NCI-H510A (cell line): ENCODE measurements at places on chromosomes 11 and 22.

GRCh38 chr11:1112351-1113191, 37.9 kb downstream of the MUC2 start:
- DNase-seq, result no peak

DNA sequence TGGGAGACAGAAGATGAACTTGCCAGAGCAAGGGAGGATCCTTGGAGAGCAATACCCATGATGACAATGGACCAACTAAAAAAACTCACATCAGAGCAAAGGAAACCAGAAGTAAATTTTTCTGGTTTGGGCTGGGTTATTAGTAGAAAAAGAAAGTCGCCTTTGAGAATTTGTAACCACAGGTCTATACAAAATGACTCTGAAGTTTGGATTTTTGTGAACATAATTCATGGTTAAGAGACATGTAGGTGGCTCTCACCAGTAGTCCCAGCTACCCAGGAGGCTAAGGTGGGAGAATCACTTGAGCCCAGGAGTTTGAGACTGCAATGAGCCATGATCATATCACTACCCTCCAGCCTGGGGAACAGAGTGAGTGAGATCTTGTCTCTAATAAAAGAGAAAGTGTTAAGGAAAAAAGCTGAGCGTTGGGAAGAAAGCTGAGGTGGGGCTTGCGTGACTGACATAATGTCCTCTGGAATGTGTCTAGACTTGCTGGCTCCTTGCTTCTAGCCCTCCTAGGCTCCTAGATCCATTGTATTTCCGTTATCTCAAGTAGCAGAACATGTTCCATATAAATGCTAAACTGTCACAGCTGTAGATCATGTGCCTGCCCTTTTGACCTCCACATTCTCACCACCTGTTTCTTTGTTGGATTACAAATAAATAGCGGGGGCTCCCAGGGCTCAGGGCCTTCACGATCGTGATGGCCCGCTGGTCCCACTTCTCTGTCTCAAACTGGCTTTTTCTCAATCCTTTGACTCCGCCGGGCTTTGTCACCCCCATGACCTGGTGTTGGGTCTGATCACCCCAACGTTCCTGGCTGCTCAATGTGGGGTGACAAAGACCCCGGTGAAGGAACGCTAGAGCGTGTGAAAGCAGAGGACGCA, 56.2 kb upstream of the SC5D start:
- no peak for DNase-seq

GRCh38 chr11:67558084-67558772, 25.4 kb upstream of the GSTP1 start:
- no peak for DNase-seq

GRCh38 chr11:104104664-104105063, 59.3 kb downstream of the PDGFD start:
- no peak for DNase-seq

GRCh38 chr11:132999516-132999915, 532.8 kb downstream of the OPCML start:
- DNase-seq, result no peak

GRCh38 chr11:3995949-3996554, 98.5 kb upstream of the RRM1 start:
- DNase-seq, result no peak

DNA sequence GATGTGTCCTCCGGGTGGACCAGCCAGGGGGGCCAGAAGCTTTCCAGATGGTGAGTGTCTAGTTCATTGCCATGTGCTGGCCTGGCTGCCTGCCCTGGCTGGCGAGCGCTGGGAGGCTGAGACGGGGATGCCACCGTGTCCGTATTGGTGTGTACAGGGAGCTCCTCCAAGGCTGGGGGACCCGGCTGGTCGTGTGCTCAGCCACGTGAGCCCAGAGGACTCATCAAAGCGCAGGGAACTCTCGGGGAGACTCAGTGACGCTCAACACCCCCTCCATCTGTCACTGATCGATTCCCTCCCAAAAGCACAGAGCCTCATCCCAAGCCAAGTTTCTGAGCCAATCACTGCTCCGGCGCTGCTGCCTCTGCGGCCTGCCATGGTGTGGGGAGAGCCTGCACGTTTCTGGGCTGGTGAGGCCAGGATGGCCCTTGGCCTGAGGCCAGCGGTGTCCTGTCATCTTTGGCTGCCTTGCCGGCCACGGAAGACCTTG, 423.7 kb downstream of the SHANK2 start:
- no peak for DNase-seq

- DNase-seq, result no peak
Observed at GRCh38 chr11:119793335-119793984, 64.5 kb upstream of the NECTIN1 start.

DNA sequence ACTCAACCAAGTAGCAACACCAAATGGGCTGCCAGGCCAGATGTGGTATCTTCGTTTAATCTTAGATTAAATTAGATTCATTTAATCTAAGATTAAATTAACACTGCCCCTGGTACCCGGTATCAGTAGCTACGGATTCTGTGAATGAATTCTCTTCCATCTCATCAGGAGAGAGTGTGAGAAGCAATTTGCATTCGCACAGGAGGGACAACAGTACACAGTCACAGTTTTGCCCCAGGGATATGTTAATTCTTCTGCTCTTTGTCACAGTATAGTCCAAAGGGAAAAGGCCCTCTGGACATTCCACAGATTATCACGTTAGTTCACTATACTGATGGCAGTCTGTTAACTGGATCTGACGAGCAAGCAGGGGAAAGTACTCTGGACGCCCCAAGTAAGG, 22.9 kb downstream of the ASCL2 start:
- no peak for DNase-seq

- DNase-seq, result no peak
Observed at GRCh38 chr11:90701716-90702115, 478.9 kb upstream of the CHORDC1 start.

DNA sequence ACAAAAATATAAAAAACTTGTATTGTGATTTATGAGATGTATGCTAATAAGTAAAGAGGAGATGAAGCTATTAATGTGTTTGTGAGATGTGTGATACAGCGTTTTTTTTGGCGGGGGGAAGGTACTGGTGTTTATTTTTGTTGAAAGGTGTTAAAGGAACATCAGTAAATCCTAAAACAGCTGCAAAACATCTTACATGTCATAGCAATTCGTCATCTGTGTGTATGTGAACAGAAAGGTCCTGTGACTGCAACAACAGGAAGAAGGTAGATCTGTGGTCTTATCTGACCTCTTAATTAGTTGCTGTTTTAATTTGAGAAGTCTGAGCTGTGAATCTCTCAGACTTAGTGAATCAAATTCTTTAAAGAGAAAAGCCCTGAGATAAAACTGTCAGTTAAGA, 1041.1 kb downstream of the JRKL start:
- DNase-seq, result no peak

GRCh38 chr11:70572974-70573260, 174.6 kb downstream of the CTTN start:
- no peak for DNase-seq

DNA sequence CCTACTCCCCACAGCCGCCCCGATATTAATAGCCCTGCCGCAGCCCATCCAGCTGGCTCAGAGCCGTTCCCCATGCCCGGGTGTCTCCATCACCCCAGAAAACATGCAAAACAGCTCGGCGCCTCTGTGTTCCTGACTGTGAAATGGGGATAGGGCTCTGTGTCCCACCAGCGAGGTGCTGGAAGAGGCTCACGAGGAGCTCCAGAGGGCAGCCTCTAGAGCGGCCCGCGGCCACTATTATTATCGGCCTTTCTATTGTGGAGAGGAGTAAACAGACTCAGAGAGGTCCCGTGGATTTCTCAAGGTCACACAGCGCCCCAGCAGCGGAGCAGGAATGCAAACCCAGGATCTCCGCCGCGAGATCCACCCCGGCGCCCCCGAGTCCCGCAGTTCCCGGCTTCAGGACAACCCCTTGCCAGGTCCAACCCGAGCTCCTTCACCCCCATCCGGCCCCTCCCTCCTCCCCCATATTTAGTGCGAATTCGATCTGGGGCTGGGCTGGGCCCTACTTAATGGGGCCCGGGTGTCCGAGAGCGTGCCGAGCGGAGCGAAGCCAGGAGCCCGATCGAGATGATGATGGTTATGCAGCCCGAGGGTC, at the start of gene ACTN3:
TSS of gene ACTN3 (plus strand) at position 536 of the 598 bp plus-strand sequence. CDS start at position 571, 35 bp downstream.
- DNase-seq, result no peak

DNA sequence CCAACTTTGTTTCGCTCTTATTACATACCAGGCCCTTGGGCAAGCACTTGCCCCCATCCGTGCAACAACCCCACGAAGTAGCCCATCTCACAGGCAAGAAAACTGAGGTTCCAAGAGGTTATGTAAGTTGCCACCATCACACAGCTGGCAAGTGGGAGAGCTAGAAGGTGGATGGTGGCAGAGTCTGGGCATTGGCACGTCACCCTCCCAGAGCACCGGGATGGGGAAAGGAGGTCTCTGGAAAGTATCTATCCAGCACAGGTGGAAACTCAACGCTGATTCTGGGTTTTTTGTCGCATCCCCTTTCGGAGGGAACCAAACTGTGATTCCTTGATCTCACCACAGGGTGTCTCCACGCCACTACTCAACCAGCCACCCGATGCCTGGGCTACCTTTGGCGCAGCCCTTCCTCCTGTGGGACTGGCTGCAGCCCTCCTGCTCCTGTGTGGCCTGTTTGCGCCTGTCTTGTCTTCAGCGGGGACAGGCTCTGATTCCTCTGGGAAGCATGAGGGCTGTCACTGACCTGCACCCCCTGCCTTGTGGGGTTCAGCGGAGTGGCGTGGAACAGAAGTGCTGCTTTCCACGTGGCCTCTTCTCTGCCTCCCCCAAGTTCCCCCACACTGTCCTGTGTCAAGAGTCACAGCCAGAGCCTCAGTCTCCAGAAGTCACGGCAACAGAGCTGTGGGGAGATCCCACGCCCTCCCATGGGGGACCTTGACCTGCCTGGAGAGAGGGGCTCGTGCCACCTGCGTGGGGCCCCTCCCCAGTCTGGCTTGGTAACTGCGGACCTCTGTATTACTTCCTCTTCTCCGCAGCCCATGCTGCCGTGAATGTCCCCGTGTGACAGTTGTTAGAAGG, 34.4 kb upstream of the TRIM29 start:
- no peak for DNase-seq

DNA sequence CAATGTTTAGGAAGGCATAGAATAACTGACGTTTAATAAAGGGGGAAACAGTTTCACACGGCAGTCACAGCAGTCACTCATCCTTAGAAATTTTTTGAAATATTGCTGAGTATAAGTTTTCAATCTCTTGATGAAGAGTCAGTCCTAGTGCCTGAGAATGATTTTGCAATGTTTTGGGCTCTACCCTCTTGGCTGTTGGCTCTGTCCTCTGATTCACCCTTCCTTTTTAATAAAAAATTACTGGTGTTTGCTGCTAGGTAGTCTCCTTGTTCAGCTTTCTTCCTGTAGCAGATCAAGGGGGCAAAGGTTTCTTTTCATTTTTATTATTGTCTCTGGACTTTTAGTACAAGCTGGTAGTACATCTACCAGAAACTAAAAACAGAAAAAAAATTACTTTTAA, 194.3 kb upstream of the ANO3 start:
- no peak for DNase-seq

- DNase-seq, result no peak
Observed at GRCh38 chr11:18243783-18244362, 4.6 kb downstream of the SAA2 start.

DNA sequence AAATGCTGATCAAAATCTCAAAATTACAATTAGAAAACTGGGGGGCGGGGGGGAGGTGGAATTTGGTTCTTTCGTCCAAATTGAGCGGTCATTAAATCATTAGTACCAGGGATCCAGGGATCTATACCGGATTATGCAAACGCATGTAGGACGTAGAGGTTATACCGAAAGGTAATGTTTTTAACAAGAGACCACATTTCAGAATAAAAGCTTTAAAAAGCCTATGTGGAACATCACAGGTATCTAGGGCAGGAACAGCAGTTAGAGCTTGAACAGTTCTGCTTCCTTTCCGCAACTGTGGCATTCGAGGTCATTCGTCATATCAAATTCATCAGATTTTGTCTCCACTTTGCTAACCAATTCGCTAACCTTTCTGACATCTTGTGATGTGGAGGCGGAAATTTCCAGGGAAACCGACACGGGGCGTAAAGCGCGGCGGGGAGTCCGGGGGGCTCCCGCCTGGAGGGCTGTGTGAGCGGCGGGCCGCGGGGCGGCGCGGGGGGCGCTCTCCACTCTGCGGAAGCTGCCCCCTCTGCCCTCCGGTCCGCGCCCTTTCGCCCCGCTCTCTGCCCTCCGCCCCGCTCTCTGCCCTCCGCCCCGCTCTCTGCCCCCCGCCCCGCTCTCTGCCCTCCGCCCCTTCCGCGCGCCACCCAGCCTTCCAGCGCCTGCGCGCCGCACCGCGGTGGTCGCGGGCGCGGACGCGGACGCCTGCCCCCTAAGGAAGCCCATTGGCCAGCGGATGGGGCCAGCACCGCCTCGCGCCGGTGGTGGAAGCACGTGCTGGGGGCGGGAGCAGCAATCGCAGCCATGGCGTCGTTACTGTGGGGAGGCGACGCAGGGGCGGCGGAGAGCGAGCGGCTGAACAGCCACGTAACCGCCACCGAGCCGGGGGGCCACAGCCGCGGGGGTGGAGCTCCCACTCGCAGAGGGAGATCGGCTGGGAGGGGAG, at the start of gene DDX25:
TSS of gene DDX25 (plus strand) at position 798 of the 949 bp plus-strand sequence. CDS start at position 808, 10 bp downstream.
- peak; percentile 35 for DNase-seq

- no peak for DNase-seq
Observed at GRCh38 chr11:19347911-19348310, 107.2 kb upstream of the E2F8 start.

DNA sequence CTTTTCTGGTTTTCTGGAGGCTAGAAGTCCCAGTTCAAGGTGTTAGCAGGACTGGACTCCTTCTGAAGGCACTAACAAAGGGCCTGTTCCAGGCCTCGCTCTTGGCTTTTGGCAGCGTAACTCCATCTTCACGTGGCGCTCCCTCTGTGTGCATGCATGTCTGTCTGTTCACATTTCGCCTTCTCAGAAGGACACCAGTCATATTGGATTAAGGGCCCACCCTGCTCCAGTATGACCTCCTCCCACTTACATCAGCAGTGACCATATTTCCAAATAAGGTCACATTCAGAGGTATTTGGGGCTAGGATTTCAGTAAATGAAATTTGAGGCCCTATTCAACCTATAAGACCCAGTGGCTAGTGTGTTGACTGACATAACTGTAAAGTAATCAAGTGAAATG, 20.0 kb downstream of the APLP2 start:
- no peak for DNase-seq

DNA sequence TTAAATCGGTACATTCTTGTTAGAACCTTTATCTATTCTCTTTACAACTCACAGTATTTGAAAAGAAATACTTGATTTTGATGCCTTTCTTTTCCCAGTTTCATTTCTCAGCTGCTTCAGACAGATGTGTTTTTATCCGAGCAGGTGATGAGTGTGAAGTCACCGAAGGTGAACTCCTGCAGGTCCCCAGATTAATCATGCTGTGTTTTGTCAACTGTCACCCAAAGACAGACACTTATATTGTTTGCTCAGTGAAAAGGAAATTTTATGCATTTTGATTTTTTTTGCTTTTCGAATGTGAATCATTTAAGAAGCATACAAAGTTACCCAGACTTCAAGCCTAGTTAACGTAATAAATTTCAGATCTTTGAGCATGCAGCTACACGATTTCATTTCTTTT, 7.8 kb upstream of the TMPRSS13 start:
- DNase-seq, result no peak

DNA sequence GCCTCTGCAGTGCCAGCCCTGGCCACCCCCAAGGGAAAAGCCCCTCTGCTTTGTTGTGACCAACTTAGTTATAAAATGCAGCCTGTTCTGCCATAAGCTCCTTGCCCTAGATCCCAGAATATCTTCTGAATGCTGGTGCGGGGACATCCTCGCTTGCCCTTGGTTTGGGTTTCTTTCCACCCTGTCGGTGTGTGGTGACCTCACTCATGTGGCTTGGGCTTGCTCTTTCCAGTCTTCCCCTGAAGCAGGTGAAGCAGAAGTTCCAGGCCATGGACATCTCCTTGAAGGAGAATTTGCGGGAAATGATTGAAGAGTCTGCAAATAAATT, 16.7 kb downstream of the CLDN5 start:
- no peak for DNase-seq
